ENCODE measurements at places on chromosomes 6 and 20.

GRCh38 chr6:95923518-95923917, 92.3 kb upstream of the FUT9 start:
- no peak for DNase-seq

DNA sequence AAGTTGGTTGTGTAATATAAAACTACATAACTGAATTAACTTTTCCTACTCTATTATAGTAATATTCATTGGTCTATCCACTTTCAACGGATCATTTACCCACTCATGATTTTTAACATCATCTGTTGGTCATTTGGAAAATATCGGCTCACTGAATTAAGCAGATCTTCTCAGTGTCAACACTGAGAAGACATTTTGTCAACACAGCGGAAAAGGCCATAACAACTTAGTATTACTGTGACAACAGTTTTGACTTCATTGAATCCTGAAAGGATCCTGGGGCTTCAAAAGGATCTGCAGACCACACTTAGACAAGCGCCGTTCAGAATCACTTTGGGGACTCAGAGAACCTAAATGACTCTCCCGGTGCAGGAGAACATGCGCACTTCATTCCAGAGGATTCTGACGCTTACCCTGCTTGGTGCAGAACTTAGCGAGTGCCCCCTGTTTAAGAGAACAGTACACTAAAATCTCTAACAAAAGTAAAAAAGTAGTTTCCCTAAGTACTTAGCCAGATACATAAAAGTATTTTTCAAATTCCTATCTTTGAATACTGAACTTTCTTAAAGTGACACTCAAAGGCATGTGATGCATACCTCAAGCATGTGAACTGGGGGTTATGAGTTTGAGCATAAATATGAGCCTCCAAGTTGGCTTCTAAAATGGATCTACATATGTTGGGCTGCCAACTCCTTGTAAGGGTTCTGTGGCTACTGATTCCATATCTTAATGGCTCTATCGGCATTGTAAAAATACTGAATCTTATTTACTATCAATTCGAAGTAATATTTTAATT, 4.0 kb downstream of the ZBTB2 start:
- DNase-seq: no peak

GRCh38 chr6:127606131-127606562, 29.2 kb downstream of the C6orf58 start:
- peak; percentile 68 for DNase-seq

- no peak for DNase-seq
Observed at GRCh38 chr6:97110626-97111025, 172.4 kb downstream of the MMS22L start.

DNA sequence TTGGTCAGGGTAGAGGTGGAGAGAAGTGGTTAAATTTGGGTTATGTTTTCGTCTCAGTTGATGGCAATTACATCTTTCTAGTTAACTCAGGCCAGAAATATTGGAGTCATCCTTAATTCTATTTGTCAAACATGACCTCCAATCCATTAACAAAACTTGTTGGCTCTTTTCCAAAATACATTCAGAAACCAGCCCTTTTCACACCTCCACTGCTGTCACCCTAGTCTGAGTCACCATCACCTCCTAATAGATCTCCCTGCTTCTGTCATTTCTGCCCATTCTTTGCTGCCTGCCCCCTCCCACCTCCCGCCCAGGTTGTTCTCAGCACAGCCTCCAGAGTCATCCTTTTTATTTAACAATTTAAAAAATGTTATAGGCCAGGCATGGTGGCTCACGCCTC, 3.0 kb upstream of the ABCF1 start:
- DNase-seq: no peak

DNA sequence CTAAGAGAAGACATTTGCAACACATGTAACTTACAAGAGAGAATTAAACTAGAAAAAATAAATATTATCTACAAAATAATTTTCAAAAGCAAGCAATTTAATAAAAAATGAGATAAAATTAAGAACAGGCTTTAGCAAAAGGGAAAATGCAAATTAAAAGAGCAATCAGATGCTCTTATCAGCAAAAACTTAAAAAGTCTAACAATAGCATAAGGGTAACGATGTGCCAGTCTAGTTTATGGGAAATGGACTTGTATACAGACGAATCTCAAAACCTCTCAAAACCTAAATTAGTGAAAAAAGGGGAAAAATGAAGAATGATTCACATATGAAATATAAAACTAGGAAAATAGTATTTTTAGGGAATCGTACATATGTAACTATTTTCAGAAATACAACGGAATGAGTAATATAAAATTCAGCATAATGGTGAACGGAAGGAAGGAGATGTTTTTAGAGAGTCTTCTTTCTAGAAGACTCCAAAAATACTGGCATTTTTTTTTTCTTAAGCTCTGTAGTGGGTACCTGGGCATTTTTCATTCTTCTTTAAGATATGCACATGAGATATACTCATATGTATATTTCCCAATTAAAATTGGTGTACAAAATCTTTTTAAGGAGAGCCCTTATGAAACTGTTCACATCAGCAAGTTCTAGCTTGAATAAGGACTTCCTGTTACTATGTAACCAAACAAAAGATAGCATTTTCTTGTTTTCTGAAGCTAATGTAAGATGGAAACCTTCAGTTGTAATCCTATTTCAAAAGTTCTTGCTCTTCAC, 927 bp upstream of the MANEA start:
- DNase-seq: no peak

GRCh38 chr20:8656335-8656734, 412.6 kb upstream of the PLCB4 start:
- DNase-seq: no peak

DNA sequence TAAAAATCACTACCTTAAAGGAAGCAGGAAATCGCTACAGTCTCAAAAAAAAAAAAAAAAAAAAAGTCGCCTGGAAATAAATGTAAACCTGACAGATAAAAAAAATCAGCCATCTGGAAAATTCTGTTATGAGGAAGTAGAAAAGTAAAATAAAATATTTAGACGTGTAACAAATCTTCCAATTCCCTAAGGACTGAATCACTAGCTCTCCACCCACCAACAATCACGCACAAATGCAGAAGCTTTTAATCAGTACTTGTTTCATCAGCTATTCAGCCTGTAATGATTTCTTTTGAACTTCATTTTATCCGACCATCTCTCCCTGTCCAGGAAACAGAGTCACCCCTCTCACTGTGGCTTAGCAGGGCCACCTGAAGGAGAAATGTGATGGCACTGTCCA, 59.0 kb downstream of the SLC23A2 start:
- DNase-seq: no peak

GRCh38 chr6:90610301-90610750, 23.5 kb upstream of the MAP3K7 start:
- DNase-seq: no peak

GRCh38 chr6:12654107-12654506, 62.5 kb upstream of the PHACTR1 start:
- no peak for DNase-seq

DNA sequence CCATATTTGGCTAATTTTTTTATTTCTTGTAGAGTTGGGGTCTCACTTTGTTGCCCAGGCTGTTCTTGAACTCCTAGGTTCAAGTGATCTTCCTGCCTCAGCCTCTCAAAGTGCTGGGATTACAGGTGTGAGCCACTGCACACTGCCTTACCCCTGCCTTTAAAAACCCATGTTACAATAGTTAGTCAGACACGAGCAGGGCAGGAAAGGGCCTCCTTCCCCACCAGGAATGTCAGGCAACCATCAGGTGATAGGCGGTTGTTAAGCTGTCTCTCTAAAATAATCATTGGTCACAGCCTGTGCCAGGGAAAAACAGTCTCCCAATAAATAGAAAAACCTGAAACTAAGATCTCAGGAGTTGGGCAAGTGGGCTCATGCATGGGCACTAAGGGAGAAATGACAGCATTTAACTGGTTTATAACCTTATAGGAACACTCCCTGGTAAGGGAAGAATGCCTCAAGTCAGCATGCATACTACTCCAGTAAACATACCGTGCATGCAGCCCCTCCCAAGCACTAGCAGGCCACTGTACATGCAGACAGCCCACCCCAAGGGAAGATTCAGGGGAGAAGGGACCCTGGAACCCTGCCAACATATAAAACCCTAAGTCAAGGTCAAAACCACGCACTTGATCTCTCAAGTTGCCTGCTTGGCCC, 8.4 kb downstream of the OR2H2 start:
- no peak for DNase-seq

GRCh38 chr6:77466055-77466450, 2.8 kb upstream of the HTR1B start:
- DNase-seq: no peak
